Activated CD8-positive, alpha-beta memory T cell treated with anti-CD3 and anti-CD28 coated beads for 1 hour (primary cell): ENCODE measurements at places on chromosomes 3 and 15.

DNA sequence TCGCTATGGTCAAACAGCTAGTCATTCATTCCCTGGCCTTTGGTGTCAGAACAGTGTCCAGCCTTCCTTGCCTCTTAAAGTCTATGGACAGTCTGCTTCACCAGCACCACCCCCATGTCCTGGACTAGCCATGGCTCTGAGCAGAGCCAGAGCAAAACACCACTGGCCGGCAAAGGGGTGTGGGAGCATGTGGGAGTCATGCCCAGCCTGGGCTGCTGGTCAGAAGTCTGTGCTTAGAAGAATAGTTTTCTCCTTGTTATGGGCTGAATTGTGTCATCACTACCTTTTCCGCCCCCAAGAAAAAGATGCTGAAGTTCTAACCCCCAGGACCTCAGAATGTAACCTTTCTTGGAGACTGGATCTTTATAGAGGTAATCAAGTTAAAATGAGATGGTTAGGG lies 132.9 kb upstream of the LPP start:
- DNase-seq, result no peak

GRCh38 chr15:60509470-60509869 lies 30.5 kb upstream of the ICE2 start:
- DNase-seq, result no peak

DNA sequence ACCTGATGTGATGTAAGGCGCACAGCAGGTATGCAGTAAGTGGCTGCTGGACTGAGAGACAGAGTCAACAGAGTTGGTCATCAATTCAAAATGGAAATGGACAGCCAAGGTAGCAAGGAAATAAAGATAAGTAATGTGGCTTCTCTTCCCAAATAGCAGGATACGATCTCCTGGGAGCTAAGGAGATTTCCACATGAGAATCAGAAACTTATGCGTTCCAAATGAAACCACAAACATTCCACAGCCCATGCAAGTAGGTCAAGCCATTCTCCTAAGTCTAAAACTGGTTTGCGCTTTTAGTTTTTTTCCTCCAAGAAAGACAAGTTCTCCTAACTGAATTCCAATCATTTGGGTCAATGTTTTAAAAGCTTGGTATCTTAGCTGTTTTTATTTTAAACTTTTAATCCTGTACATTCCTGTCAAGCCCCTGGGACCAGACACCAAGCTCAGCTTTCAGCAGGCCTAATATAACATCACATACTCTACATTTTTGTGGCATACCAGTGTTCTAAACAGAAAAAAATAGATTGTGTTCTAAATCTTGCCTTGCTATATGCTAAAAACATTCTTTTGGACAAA lies 73.7 kb upstream of the TSPAN3 start:
- DNase-seq, result no peak

DNA sequence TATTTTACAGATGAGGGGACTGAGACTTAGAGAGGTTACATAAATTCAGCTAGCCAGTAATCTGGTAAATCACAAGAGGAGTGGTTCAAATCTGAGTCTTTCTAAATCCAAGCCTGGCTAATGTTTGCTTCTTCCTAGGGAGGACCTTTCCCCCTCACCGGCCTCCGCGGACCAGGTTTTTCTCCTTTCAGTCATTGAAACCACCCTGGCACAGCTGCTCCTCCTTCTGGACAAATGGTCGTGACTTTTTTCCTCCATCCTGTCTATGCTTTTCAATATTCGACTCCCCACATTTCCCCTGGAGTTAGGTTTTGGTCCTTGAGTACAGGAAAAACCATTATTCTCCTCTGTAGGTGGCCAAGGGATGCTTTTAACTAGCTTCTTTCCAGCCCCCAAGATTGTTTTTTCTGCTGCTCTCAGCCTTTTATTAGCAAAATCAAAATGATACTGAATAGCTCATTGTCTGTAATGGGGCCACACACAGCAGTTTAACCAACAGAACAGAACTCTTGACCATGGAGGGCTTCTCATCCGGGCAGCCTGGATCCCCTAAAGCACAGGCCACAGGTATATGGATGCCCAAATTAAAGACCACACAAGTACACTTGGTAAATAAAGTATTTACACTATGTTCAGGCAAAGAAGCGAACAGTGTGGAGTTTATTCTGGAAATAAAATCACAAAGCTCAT lies 85.9 kb upstream of the KLHL25 start:
- DNase-seq, result no peak

DNA sequence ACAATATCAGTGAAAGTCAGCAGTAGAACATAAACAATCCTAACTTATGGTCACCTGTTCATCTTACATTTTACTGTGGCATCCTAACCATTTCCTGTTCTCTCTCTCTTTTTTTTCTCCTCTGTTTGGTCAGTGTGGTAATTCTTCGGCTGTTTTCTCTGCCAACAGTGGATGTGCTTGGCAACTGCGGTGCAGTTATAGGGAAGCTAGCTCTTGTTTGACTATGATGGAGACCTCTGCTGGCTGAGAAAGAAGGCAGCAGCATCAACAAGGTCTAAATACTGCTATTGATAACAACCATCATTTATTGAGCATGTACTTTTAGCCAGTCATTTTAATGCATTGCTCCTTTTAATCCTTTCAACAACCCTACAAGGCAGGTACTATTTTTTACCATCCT lies 723 bp upstream of the DRD3 start:
- no peak for DNase-seq
